ENCODE measurements at places on chromosomes 5 and 9. TPM values are rescaled to one million over a fixed set of nuclear protein-coding genes. Genes with fewer than 3 reads are reported as not detected.

- DNase-seq: peak; percentile 21
Observed at GRCh38 chr9:132670457-132671391, at the start of gene GTF3C4. Gene GTF3C4 (plus strand): TSS chr9:132670464. CDS start chr9:132670599, 135 bp downstream.

- no peak for DNase-seq
Observed at GRCh38 chr5:21774801-21775200, 1078.3 kb downstream of the CDH12 start.

- peak; percentile 63 for DNase-seq
Observed at GRCh38 chr9:113558632-113559502, 95.3 kb downstream of the RGS3 start.

- no peak for DNase-seq
Observed at GRCh38 chr5:170311511-170312300, 14.1 kb upstream of the LCP2 start.

The ITGA2 gene
- 55.5 TPM for polyA plus RNA-seq

The RNF183 gene
- 0.73 TPM for polyA plus RNA-seq

Measured in left lung (tissue), 14 donors.